ENCODE measurements at places on chromosomes 12 and 14.

DNA sequence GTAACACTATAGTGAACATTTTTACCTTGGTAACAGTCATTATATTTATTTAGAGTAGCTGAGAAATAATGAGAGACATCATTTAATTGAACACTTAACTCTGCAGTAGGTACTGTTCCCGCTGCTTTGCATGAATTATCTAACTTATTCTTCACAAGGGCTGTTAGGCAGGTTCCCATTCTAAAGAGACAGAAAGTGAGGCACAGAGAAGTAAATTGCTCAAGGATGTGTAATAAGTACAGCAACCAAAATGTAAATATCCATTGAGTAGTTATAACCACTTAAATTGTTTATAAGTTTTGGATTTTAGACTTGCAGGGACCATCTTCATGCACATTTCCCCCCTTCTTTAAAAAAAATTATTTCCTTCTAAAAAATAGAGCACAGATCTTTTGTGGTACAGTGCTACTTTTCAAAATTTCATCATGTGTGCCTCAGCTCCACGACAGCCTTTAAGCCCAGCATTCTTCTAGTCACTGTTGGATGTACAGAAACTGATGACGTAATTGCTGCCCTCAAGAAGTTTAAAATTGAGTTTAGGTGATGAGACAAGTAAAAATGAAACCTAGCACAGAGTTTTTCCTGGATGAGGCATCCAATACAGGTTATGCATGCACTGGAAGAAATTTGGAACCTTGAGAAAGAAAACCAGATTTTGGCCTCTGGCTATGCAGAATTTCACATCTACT lies 6.0 kb upstream of the MANSC4 start:
- DNase-seq = no peak

- no peak for DNase-seq
Observed at GRCh38 chr14:54194501-54194900, 202.3 kb upstream of the CDKN3 start.

GRCh38 chr12:12247584-12247983 lies 19.3 kb downstream of the LRP6 start:
- no peak for DNase-seq

DNA sequence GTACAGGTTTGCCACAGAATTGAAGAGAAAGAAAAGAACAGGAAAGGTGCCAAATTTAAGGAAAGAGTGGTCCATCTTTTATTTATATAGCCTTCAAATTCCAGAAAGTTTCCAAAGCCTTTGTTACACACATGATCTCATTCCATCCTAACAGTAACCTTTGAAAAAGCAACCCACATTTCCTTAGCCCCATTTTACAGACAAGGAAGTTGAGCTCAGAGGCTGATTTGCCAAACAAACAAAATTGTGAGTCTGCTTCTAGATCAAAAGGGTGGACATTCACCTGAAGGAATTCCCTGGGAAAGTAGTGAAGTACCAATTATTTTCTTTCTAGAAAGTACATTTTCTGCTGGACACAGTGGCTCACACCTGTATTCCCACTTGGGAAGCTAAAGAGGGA lies 32.0 kb downstream of the KICS2 start:
- DNase-seq = no peak

DNA sequence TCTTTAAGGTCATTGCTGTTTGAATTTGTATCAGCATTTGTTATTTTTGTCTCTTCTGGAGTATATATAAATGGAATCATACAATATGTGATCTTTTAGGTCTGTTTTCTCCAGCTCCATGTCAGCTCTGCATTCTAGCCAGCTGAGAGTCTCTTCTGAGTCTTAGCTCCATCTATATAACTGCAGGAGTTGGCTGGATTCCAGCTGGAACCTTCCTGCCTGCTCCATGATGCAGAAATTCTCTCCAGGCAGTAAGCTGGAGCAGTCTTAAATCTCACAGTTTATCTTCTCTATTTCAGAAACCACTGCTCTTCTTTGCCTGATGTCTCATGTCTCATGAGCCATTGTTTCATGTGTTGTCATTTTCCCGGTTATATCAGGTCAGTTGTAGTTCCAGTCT lies 827.6 kb downstream of the NRXN3 start:
- no peak for DNase-seq

- DNase-seq = no peak
Observed at GRCh38 chr14:66509874-66510273, 1.9 kb downstream of the GPHN start.

GRCh38 chr12:68291396-68292036 lies 38.1 kb upstream of the IL22 start:
- DNase-seq = no peak
